Effector memory CD8-positive, alpha-beta T cell (primary cell): ENCODE measurements at places on chromosomes 7 and 10.
A peak's percentile ranks its signal among the peaks of the same experiment; 100 is the strongest.

DNA sequence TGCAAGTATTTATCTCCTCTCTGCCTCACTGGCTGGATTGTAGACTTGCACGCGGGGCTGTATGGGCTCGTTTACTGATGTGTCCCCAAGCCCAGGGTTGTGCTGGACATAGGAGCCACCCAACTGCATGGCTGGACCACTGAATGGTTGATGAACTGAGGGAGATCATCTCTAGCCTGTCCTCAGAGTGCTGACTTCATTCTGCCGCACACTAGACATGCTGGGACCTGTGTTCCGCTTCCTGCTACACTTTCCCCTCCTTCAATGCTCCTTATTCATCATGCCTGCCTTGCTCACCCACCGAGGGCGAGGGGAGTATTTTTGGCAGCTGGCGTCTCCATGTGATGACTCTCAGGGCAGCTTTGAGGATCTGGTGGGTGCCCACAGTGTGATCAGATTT, 440.2 kb downstream of the GLRX3 start:
- no peak for DNase-seq

- no peak for DNase-seq
These were observed 934 bp downstream of the PRTFDC1 start for GRCh38 chr10:24951201-24952142.

DNA sequence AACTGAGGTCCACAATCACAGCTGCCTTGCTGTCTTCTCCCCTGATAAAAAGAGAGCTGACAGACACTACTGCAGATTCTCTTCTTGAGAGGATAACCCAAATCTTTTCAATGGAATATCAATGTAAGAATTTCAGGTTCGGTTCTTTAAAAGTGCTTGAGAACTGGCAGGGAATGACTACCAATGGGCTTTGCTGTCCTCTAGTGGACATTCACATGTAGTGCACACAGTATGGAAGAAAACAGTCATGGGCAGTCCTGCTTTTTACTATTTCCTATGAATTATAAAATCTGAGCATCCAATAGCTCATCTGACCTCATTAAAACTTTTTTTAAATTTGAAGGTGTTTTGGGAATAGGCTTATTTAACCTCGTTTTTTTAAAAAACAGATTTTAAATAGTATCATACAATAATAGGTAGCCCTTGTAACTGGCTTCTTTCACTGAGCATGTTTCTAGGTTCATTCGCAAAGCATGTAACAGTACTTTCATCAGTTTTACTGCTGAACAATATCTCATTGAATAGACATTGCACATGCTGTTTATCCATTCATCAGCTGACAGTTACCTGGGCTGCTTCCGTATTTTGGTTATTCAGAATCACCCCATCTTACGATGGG, 18.3 kb downstream of the FZD9 start:
- DNase-seq = peak; percentile 22

- peak; percentile 12 for DNase-seq
These were observed 102.2 kb downstream of the MYOF start for GRCh38 chr10:93379731-93380575.

- no peak for DNase-seq
These were observed 54.1 kb upstream of the NCAPG2 start for GRCh38 chr7:158758586-158759244.

DNA sequence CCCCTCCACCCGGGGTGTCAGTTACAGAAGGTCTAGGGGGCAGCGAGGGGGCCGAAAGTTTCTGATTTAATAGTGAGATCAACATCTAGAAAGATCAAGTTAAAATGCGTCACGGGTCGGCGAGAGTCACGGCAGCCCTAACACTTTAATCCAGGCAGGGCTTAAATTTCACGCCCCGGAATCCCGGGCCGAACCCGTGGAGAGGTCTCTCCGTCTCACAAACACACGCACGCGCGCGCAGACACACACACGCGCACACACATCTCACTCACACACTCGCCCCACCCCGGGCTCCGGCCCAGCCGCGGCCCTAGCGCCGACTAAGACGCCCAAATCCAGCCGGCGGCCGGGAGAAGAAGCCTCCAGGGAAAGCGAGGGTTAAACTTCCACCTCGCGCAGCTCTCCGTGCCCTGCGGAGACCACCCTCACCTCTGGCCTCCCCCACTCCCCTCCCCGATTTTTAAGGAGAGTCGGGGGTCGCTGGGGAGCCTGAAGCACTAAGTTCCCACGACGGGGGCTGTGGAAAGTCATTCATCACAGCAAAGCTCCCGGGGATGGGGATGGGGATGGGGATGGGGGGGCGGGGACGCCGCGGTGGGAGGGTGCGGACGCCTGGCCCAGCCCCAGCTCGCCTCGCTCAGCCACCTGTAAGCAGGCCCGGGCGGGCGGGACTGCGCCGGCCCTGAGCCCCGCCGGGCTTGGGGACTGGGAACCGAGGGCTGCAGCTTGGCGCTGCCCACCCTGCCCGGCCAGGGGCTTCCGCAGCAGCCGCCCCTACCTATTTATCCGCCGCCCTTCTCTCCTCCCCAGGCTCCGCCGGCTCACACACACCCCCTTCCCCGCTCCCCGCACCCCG, 1.6 kb downstream of the PDGFA start:
- DNase-seq = no peak

- DNase-seq = no peak
These were observed at the start of gene RAPGEF5 for GRCh38 chr7:22356701-22357310. Gene RAPGEF5, minus strand, starts transcription at chr7:22357154. Its CDS starts 94 bp downstream, at chr7:22357060.

GRCh38 chr7:14368285-14368684, 378.8 kb upstream of the ETV1 start:
- no peak for DNase-seq

DNA sequence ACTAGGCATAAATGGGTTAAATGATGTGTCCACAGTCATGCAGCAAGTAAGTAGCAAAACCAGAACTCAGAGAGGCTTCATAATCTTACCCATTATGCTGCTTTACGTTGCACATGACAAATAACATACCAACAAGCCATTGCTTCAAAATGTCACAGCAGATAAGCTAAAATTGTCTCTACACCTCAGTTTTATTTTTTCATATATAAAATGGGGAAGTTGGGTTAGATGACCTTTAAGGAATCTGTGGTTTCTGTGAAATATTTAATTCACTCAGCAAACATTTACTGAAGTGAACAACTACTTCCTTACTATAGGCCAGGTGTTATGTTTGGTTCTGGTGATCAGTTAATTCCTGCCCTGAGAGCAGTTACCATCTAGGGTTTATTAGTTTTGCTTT, 2.2 kb upstream of the ASCC1 start:
- no peak for DNase-seq

DNA sequence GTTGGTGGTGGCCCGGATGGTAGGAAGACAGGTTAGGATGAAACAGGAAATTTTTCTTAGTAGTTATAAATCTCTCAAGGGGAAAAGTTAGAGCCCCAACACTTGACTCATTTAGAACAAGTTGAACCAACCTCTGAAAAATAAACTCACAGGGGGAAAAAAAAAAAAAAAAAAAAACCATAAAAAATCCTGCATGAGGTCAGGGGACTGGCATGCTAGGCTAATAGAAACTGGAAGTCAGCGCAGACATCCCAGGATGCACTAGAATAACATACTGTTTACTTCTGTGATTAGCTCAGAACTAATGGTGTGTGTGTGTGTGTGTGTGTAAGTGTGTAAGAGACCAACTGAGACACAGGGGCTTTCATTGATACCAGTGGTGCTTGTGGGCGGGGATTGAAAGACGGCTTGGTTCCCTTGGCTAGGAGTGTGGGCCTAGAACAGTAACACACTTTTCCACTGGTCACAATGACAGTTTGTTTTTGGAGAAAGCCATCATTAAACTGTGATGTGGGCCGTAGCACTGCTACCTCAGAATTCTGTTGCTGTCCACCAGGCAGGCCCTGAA, 491.6 kb upstream of the GALNT17 start:
- DNase-seq = no peak

GRCh38 chr7:105985672-105986215, 22.7 kb downstream of the CDHR3 start:
- DNase-seq = no peak

DNA sequence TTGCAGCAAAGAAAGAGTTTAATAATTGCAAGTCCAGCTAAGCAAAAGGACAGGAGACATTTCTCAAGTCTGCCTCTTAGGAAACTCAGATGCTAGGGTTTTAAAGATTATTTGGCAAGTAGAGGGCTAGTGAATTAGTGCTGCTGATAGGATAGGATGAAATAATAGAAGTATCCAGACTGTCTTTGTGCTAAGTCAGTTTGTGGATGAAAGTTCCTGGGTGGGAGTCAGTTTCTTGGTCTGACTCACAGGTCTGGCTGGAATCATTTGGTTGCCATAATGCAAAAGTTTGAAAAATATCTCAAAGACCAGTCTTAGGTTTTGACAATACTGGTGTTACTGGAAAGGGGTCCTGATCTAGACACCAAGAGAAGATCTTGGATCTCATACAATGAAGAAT, 42.6 kb upstream of the INHBA start:
- no peak for DNase-seq

GRCh38 chr10:72890086-72890485, 3.5 kb upstream of the OIT3 start:
- no peak for DNase-seq

GRCh38 chr7:102094316-102094650, 192.4 kb upstream of the SH2B2 start:
- no peak for DNase-seq

DNA sequence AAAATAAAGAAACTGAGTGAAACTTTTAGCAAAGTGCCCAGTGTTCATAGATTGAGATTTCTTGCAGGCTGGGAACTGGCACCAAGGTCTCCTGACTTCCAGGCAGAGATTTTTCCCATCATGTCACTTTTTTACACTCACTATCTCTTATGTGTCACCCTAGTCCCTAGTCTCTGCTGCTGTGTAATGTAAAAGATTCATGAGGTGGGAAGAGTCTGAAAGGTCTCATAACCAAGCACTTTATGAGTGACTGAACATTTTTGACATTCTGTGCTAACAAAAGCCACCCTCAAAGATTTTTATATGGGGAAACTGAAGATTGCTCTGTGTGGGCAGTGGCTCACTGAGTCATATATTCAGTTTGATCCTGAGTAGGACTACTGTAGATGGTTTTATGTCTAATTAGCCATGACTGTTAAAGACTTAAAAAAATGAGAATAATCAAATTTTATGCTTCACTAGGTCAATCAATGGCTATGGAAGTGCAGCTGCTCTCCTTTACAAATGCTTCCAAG, 900.3 kb upstream of the SORCS1 start:
- no peak for DNase-seq

GRCh38 chr7:128831994-128832879, 2.0 kb downstream of the FLNC start:
- DNase-seq = no peak

GRCh38 chr7:91357901-91358300, 93.7 kb downstream of the FZD1 start:
- DNase-seq = no peak

DNA sequence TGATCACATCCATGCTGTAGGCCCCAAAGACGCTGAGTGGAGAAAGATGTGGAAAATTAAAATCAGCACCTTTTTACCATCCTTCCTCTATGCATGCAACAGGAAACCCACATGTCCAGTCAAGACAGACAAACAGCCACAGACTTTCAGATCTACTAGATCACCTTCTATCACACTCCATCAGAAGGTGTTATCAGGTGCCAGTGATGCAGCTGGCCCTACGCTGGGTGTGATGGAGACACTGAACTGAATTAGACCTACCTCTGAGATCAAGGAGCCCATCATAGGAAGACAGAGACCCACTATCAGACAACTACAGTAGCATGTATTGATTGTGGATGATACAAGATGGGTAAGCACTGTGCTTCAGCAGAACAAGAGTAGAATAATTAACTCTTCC, 15.5 kb downstream of the CYP3A4 start:
- DNase-seq = no peak

GRCh38 chr10:105068497-105068896, 427.4 kb downstream of the SORCS3 start:
- DNase-seq = no peak

DNA sequence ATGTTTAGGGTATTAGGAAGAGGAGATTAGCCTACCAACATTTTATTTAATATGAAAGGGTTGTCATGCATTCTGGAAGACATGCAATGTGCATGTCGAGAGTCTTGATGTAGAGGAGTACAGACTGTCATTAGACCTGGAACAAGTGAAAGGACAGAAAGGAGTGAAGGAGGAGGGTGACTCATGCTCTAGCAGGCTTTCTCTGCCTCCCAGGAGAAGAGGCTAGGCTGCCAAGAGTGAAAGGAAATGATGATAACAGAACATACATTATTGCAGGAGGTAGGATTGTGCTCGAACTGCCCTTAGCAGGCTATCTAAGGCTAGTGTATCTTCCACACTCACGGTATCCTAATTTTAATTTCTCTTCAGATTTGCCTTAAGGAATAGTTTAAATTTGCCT, 228.8 kb downstream of the EXOC4 start:
- no peak for DNase-seq
